ENCODE measurements at places on chromosomes 1 and 21.
A peak's percentile ranks its signal among the peaks of the same experiment; 100 is the strongest.

DNA sequence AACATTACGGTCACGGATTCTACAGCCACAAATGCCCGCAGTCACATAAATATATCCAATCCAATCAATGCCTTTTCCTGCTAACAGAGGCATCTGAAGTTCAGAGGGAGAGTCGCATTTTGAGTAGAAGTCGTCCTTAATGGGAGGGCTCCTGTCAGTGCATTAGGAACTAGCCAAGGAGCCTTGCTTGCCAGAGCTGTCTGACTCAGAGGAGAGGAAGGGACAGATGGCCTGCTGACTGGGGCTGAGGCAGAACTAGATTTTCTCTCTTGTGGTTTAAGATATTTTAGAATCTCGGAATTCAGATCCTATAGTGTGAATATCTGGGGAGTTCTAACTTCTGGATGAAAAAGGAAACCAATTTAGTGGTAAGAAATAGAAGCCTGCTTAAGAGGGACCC is 10.6 kb downstream of the XKR8 start:
- no peak for DNase-seq

GRCh38 chr1:63651161-63651701 is 58.0 kb downstream of the PGM1 start:
- no peak for DNase-seq

- DNase-seq: peak; percentile 8
These were observed 112.2 kb downstream of the NR5A2 start for GRCh38 chr1:200139661-200140250.

DNA sequence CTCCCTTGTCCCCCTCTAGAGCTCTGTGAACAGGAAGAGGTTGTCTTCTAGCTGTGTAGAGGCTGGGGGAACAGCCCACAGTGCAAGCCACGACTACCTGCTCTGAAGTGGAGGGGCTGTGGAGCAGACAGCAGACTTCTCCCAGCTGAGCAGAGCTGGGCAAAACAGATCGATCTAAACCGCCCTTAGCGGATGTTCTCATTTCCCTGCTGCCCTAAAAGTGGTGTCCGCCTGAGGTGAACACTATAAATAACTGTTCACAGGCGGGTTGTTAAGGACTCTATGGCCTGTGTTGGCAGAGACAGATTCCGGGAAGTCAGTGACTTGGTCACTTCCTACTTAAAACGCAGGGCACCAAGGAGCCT is 203.2 kb downstream of the RHOU start:
- DNase-seq: peak; percentile 19

DNA sequence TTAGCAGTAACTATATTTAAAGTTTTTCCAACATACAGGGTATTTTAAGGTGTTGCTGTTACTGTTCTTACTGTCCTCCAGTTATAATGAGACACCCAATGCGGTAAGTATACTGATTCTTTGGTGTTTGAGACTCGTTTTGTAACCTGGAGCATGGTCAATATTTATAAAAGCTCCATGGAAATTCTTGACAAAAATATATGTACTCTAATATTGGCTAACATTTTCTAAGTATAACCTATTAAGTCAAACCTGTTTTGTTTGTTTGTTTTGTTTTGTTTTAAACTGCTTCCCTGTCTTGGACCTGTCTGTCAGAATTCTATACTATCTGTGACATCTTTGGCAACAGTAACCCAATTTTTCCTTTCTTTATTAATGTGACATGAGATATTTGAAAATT is 15.9 kb upstream of the CAP1 start:
- DNase-seq: no peak

DNA sequence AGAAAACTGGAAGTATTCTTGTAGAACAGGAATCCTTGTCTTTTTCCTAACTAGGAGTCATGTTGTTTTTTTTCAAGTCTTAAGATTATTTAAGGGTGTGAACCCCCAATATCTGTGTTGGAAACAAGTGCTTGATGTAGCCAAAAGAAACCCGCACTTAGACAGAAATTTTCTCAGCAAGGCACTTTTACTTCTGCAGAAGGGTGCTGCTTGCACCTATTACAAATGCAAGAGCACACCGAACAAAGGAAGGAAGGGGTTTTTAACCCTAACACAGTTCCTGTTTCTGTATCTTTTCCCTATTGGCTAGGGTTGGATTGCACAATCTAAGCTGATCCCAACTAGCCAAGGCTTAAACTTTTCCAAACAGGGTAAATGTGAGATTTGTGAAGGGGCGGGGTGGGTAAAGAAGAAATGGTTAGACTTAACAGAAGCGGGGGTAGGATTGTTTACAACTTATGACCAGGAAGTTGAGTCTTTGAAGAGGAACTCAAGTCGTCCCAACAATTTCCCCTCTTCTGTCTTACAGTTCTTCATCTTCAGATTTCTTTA is 75.1 kb downstream of the ZFYVE9 start:
- DNase-seq: no peak

DNA sequence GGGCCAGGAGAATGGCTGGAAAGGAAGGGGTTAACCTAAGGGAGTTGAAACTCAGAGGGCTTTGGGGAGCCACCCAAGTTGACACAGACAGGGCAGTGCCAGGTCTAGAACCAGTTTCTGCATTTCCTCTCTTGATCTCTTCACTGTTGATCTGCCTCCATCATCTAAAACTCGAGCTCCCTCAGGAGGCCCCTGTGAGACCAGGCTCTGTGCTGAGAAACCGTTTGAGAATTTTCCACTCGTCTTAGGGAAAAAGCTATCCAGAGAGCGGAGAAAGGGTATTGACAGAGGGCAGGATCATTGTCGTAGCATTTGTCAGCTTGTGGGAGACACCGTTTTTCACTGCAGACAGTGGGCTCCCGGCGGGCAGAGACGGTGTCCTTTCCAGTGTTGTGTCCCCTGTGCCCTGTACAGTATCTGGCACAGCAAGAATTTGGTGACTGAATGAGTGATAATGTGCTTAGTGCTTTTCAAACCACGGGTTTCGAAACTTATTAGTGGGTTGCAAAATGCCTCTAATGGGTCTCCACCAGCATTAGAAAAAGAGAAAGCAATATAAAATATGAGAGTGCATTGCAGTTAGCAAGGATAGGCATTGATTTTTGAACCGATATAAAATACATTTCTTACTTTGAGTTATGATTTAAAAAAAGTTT is 31.1 kb downstream of the PROK1 start:
- DNase-seq: no peak

DNA sequence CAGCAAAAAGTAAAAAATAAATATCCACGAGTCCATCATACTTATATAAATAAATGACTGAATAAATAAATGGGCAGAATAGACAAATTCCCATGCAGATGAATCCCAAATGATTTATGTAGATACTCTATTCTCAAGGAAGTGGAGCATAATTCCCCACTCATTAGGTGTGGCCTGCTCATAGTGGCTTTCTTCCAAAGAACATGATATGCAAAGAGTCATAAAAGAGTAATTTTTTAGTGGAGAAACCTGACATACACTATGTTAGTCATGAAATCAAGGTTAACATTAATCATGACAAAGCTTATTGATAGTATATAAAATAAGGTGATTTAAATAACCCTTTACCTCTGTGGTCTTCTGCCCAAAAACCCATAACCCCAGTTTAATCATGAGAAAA is 298.9 kb downstream of the DPYD start:
- DNase-seq: no peak

- no peak for DNase-seq
These were observed 24.4 kb upstream of the ZC3H12A start for GRCh38 chr1:37449936-37450335.

DNA sequence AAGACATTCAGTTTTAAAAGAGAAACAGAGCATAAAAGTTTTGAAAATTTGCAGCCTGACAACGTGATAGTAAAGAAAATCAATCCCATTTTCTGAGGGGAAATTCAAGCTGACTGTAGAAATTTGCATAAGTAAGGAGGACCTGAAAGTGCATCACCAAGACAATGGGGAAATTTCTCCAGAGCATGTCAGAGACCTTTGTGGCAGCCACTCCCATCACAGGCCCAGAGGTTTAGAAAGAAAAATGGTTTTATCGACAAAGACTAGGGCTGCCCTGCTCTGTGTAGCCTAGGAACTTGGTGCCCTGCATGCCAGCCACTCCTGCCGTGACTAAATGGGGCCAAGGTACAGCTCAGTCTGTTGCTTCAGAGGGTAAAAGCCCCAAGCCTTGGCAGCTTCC is 1640.2 kb upstream of the PRMT6 start:
- no peak for DNase-seq

DNA sequence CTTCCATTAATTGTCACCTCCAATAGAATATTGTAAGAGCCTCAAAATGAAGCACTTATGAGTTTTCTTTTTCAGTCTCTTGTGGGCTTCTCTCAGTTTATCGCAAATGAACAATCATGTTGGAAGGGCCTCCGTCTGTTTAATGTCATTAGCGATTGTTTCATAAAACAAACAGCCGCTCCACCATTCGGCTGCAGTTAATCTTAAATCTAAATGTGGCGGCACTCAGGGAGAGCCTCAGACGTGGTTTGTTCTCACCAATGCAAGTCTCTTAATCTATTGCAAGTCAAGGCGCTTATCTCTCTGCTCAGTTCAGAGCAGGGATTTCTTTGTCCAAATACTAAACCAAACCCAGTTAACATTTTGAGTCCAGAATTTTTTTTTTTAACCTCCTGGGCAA is 34.9 kb upstream of the ESRRG start:
- DNase-seq: no peak

DNA sequence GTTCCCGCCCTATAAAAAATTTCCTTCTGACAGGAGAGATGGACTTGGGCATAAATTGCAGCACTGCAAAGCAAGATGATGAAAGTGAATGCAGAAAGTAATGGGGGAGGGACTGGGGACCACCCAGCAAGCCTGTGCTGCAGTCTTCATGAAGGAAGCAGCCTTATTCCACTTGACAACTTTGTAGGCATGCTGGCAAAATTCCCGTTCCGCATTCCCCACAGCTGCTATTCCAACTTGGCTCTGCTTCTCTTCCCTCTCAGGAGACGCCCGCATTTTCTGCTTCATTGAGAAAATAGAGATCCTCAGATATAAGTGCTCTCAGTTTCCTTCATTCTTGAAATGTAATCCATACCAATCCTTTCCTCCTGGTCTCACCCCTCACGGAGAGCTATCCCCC is 2.4 kb downstream of the HMGB4 start:
- no peak for DNase-seq

DNA sequence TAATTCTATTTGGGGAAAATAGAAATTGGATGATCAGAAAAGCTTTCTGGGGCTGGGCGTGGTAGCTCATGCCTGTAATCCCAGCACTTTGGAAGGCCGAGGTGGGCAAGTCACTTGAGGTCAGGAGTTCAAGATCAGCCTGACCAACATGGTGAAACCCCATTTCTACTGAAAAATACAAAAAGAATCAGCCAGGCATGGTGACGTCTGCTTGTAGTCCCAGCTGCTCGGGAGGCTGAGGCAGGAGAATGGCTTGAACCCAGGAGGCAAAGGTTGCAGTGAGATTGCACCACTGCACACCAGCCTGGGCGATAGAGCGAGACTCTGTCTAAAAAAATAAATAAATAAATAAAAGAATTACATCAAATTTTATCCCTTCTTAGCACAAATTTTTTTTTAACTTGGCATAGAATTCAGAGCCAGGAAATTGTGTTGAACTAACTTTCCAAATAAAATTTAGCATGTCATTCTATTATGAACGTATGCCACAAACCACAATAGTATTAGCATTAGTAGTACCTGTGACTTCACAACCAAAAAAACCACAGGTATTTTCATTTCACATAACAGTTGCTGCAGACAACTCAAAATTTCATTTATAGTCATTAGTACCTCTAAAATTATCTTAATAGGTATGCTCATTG is 4.5 kb upstream of the ANKRD13C start:
- no peak for DNase-seq

GRCh38 chr1:201172326-201172725 is 18.1 kb upstream of the TMEM9 start:
- DNase-seq: no peak

DNA sequence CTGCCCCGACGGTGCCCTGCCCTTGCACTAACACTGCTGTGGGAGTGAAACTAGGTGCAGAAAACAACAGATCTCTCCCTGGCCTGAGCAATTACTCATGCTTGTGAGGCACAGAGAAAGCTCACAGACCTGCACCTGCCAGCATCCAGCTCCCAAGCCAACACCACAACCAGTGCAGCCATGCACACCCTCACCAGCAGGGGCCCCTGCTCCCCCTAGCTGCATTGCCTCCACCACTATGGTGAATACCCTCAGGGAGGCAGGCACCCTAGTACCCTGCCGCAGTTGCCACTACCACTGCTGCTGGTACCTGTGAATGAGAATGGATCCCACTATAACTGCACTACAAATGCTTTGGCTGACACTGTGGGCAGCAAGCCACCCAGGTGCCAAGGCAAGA is 7.1 kb upstream of the DIRAS3 start:
- no peak for DNase-seq

DNA sequence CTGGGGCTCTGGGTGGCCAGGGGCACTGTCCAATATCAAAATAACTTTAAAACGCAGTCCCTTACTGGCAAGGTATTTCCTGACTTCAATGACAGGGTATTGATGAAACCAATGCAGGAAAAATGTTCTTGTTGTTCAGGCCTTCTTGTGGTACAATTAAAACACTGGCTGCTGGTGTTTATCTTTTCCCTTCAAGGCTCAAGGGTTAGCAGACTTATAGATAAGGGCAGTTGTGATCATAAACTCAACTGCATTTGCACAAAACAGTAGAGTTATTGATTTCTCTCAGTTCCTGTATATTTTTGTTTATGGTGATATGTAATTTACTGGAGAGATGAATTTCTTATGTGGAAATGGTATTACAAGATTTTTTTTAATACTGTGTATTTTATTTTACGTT is 2.7 kb upstream of the CD84 start:
- no peak for DNase-seq

DNA sequence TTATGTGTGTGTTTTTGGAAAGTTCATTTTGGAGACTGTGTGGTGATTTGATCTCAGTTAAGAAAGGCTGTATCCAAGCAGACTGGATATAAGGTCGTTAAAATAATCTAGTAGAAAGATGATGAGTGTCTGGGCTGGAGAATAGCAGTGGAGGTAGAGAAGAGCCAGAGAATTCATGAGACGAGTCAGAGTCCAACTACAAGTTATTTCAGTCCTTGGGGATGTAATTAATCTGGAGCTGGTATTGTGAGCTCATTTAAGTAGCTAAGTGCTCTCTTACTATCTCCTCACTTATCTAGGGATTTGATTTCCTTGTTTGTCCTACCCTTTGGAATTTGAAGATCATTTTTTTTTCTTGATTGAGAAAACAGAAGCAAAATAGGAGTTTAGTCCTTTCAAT is 1219.0 kb upstream of the ADGRL4 start:
- DNase-seq: no peak

DNA sequence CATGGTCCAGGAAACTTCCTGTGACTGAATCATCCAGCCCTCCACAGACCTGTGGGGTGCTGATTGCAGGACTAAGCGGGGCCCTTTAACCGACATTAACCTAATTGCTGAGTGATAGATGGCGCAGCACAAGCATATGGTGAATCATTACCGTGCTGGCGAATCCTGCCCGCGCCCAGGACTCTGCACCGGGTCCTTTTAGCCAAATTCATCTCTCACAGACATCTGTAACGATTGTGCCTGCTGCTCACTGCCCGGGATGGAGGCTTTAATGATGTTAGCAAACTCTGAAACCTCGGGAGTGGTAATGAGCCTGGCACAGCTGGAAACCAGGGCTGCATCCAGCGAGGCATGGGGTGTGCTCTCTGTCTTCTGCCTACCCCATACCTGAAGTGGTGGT is 147.3 kb upstream of the CD34 start:
- no peak for DNase-seq

Measured in nephron progenitor cell (in vitro differentiated cells).